Mammary epithelial cell (primary cell): ENCODE measurements at places on chromosomes 4 and X. TPM values are rescaled to one million over a fixed set of nuclear protein-coding genes. Genes with fewer than 3 reads are reported as not detected.

Gene MAGEB16
- polyA plus RNA-seq, result not detected

Gene TMSB15C
- 3.1 TPM for polyA plus RNA-seq

Gene PPP1R2C
- polyA plus RNA-seq, result not detected

Gene RAB40A
- polyA plus RNA-seq, result 0.06 TPM

Gene HNRNPH2
- 29.6 TPM for polyA plus RNA-seq

Gene MAGEA12
- not detected for polyA plus RNA-seq

Gene GASK1B
- 8.1 TPM for polyA plus RNA-seq

Gene MAGEE2
- polyA plus RNA-seq, result not detected

Gene TMSB4X
- 2,487 TPM for polyA plus RNA-seq

Gene PLS3
- 172 TPM for polyA plus RNA-seq

Gene SSX4
- polyA plus RNA-seq, result not detected

Gene VCX3B
- polyA plus RNA-seq, result not detected

Gene MSL3
- polyA plus RNA-seq, result 19.0 TPM

Gene ATP2B3
- not detected for polyA plus RNA-seq

Gene GIMD1
- not detected for polyA plus RNA-seq

Gene C4orf36
- polyA plus RNA-seq, result 3.0 TPM

Gene HPGDS
- polyA plus RNA-seq, result not detected

Gene TMEM271
- polyA plus RNA-seq, result not detected

Gene RS1
- not detected for polyA plus RNA-seq

Gene ASB11
- polyA plus RNA-seq, result not detected

Gene TAF7L
- polyA plus RNA-seq, result not detected

Gene TLR2
- 14.8 TPM for polyA plus RNA-seq

Gene MAGEC2
- polyA plus RNA-seq, result not detected
